Breast epithelium (tissue), 4 donors: ENCODE measurements at places on chromosomes 4 and X. TPM values are rescaled to one million over a fixed set of nuclear protein-coding genes. Genes with fewer than 3 reads are reported as not detected.
A peak's percentile ranks its signal among the peaks of the same experiment; 100 is the strongest.

MAGEC1 gene
- not detected for total RNA-seq

OPHN1 gene
- total RNA-seq, result 9.5 TPM

SH3D19 gene
- 113 TPM for total RNA-seq

TMEM144 gene
- 50.1 TPM for total RNA-seq

CT45A3 gene
- not detected for total RNA-seq

FSTL5 gene
- total RNA-seq, result not detected

CSAG3 gene
- total RNA-seq, result not detected

ARX gene
- not detected for total RNA-seq

FAM9C gene
- total RNA-seq, result not detected

SYTL4 gene
- 25.2 TPM for total RNA-seq

CHRDL1 gene
- 396 TPM for total RNA-seq

PF4V1 gene
- not detected for total RNA-seq

- no peak for DNase-seq
These were observed 352.8 kb upstream of the EPHA5 start for GRCh38 chr4:66023061-66023460.

DNA sequence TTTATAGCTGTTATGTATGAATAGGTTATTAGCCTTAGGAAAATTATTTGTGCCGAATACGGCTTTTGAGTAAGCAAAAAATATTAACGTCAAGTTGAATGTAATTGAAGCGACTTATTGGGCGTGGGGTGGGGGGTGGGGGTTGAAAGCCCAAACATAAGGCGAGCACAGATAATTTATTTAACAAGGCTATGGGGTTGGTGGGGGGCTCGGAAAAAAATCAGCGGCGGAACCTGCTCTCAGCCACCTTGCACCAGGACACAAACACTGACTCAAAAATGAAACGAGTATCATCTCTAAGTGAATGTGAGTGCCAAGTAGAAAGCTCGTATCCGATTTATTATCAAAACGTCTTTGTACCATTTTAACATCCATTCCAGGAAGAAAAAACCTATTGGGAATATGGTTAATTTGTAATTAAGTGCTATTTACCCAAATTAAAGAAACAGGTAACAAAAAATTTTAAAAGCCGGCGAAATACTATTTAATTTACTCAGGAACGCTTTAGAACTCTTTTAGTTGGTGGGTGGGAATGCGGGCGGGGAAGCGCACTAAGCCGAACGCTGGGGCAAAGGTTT is 902 bp upstream of the LARP1B start:
- no peak for DNase-seq

GRCh38 chrX:386768-387575 is at the start of gene PPP2R3B:
TSS of gene PPP2R3B (minus strand) at chrX:386907. CDS start at chrX:386691, 216 bp downstream.
- peak; percentile 99 for DNase-seq

- DNase-seq, result no peak
These were observed 48.9 kb upstream of the SPP1 start for GRCh38 chr4:87926554-87927098.

GRCh38 chr4:73974352-73974751 is 7.5 kb downstream of the PF4 start:
- DNase-seq, result no peak

DNA sequence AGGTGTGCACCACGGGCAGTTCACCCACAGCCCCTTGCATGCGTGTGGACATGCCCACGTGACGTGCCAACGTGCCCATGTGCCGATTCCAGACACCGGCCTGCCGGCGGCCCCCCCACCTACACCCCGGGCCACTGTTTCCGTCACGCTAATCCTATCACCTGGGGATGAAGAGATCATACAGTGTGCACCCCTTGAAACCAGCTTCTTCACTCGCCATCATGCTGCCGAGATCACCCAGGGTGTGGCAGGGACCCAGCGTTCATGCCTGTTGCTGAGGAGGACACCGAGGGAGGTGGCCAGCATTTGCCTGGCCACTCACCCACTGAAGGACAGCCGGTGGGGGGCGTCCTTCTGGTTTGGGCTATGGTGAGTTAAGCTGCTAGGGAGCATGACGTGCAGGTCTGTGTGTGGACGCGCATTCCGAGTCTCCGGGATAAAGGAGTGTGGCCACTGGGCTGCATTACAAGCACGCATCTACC is 14.1 kb downstream of the CTBP1 start:
- no peak for DNase-seq

- peak; percentile 19 for DNase-seq
These were observed 188.8 kb downstream of the CRLF2 start for GRCh38 chrX:1023676-1024075.

- DNase-seq, result no peak
These were observed 36.9 kb downstream of the NR3C2 start for GRCh38 chr4:148405161-148405893.

DNA sequence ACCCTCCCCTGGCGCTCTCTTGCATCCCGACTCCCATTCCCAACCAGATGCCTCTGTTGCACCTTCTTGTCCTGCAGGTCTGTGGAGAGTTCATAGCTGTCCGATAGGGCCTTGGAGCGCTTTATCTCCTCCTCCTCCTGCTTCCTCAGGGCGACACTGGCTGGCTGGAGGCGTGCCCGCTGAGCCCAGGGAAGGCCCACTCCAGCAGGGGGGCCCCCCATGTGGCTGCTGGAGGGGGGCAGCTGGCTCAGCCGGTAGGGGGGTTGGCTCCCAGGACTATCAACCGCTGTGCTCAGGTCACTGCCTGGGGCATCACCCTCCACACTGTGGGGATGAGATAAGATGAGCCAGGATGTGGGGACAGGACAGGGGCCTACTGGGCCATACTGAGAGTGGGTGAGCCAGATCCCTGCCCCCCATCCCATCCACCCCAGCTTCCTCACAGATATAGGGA is 25.6 kb downstream of the IQSEC2 start:
- no peak for DNase-seq

- DNase-seq, result no peak
These were observed 3.3 kb downstream of the CDK16 start for GRCh38 chrX:47221756-47222155.

DNA sequence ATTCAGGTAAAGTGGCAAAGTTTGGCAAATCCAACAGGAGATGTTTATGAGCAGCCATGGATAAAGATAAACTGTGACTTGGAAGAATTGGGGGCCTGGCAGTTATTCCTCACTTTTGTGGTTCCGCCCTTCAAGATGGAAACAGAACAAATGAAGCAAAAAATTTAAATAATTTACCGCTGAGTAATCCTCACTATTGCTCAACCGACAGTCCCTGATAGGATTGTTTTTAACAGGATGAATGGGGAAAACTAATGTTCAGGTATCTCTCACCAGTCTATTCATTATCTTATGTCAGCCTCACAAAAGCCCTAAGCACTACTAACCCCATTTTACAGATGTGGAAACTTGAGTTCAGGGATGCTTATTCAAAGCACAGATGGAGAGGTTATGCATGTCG is 90.8 kb downstream of the FNIP2 start:
- no peak for DNase-seq

GRCh38 chrX:13854003-13854402 is 37.1 kb upstream of the GPM6B start:
- DNase-seq, result no peak

DNA sequence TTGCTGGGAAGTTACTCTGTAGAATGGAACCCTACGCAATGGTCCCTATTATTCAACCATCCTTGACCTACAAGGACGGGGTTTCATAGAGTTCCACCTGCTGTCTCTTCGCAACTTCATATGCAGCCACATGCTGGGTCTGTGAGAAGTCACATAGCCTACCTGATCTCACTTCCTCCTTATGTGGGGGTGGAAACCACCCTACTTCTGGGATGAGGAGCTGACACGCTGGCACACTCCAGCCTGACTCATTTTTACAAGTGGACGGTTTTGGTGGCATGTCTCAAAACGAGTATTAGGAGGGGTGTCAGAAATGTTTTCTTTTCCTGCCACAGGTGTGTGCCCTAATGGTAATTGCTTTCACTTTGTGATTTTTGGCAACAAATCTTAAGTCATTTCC is 36.8 kb upstream of the ARSD start:
- no peak for DNase-seq

- no peak for DNase-seq
These were observed 434.8 kb upstream of the IGFBP7 start for GRCh38 chr4:57544811-57545654.

DNA sequence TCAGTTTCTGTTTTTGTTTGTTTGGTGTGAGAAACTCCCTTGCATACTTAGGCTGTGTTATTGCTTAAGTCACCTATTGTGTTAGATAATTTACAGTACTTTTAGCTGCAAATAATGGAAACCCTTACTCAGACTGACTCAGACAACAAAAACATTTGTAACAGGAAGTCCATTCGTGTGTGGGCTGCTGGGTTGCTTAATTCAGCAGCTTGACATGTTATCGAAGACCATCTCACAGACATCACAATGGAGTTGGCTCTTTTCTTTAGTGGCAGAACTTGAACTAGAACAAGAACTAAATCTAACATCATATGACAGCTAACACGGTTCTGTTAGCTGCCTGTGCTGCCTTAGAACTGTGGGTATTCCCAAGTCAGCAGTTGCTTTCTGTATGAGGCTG is 9.9 kb upstream of the GABRE start:
- no peak for DNase-seq

DNA sequence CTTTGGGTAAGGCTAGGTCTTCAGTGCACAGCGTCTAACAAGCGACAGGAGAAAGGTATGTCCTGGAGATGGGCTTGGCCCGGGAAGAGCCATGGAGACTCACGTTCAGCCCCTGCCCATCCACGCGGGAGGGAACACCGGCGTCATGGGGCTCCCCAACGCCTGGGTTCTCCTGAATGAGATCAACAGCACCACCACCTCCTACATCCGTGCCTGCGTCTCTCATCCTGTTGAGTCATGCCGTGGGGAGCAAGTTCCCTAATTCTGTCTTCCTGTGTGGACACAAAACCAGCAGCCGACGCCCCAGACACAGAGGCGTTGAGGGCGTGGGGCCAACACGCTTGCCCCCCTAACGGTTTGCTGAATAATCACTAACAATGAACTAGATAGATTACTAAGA is 20.1 kb upstream of the IL3RA start:
- no peak for DNase-seq

DNA sequence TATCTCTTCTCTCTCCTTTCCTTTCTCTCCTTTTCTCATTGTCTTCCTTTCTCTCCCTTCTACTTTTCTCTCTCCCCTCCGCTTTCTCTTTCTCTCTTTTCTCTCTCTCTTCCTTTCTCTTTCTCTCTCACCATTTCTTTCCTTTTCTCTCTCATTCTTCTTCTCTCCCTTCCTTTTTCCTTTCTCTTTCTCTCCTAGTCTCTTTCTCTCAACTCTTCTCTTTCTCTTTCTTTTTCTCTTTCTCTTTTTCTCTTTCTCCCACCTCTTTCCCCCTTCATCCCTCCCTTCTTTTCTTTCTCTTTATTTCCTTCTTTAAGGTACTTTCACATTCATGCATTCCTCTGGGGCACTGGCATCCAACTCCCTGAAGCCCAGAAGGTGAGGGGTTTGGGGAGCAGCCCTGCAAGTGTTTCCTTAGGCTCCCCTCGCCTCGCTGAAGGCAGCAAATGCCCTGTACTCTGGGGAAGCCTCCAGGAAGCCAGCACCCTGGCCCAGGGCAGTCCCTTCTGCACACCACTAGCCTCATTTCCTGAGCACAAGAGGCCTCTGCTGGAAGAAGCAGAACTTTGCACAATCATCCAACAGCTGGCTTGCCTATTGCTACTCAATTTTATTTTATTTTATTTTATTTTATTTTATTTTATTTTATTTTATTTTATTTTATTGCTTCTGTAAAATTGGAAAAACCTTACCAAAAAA is 124.2 kb downstream of the NFKB1 start:
- no peak for DNase-seq

- no peak for DNase-seq
These were observed 150.4 kb downstream of the MGST2 start for GRCh38 chr4:139815778-139816601.

DNA sequence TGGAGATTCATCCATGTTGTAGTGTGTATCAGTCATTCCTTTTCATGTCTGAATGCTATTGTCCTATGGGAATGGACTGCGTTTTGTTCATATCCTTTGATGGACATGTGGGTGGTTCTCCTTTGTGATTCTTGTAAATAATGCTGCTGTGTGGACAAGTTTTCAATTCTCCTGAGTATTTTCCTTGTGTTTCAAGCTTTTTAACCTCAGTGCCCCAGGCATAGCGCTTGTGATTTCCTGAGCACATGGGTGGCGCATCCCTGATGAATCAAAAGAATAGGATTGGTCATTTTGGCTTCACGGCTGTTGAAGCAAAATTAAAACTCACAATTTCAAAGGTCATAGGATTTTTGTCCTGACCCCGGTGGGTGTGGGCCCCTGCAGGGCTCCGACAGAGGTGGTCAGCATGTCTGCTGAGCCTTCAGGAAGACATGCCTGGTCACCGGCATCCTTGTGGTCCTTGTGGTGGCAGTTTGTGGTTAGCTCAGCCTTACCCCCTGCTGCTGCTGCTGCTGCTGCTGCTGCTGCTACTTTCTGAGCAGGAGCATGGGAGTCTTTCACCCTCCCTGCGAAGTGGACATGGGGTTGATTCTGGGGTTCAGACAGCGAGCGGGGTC is 30.0 kb downstream of the SHROOM2 start:
- DNase-seq, result no peak

DNA sequence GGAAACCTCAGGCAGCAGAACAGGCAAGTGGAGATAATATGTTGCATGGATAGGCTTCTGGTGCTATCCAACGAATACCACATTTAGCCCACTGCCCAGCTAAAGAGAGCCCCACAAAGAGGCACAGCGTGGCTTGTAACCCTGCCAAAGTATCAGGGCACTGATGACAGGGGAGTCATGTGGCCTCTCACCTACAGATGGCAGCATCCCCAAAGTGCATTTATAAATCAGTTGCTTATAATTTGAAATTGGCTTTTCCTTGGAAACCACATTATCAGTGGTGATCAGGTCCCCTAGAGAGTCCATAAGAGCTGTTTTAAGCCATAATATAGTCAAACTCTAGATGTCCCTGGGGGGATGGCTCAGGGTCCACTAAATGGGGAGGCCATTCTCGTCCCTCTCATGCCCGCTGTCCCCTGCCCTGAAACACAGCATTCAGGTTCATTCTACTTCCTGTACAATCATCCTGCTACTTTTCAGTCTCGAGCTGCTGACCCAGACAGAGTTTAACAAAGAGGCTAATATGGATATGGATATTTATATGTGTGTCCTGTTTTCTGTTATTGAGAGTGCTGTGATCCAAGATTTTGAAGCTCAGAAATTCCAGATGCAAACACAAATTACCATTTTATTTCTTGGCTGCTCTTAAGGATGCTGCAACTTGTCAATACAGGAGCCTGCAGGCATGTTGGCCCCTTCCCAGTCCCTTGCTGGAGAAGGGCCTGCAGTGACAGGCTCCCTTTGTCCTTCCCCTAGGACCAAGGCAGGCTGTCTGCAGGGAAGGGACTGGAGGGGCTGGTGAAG is 28.5 kb downstream of the SRPX start:
- DNase-seq, result no peak

DNA sequence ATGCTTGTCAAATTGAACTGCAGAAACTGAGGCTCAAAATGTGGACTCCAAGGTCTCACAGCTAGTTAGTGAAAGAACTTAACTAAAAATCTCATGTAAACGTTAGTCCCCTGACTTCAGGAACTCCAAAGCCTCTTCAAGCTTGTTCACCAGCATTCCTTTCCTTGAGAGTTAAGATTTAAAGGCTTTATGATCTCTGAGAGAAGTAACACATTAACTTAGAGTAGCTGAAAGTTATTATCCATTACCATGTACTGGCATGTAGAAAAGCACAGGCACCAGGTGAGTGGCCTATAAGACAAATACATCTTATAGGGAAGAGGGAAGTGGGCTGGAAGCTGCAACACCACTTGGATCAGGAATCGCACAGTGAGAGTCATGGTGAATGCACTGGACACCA is 15.3 kb downstream of the PARM1 start:
- DNase-seq, result no peak

GRCh38 chrX:131907488-131908314 is 115.4 kb upstream of the STK26 start:
- no peak for DNase-seq
